Hematopoietic multipotent progenitor cell treated with erythropoietin and hydrocortisone succinate and interleukin-3 and kit ligand, for 8 days (in vitro differentiated cells): ENCODE measurements at places on chromosomes 7 and 10.

GRCh38 chr7:42024537-42024936 is 212.5 kb downstream of the GLI3 start:
- DNase-seq: no peak

GRCh38 chr7:47670729-47671128 is 88.8 kb upstream of the TNS3 start:
- DNase-seq: no peak

- no peak for DNase-seq
Observed at GRCh38 chr7:80533287-80533686, 21.4 kb upstream of the GNAT3 start.

GRCh38 chr7:25288556-25289307 is 60.4 kb upstream of the NPVF start:
- DNase-seq: no peak

GRCh38 chr7:128209229-128210035 is 31.6 kb upstream of the LEP start:
- peak; percentile 79 for DNase-seq

DNA sequence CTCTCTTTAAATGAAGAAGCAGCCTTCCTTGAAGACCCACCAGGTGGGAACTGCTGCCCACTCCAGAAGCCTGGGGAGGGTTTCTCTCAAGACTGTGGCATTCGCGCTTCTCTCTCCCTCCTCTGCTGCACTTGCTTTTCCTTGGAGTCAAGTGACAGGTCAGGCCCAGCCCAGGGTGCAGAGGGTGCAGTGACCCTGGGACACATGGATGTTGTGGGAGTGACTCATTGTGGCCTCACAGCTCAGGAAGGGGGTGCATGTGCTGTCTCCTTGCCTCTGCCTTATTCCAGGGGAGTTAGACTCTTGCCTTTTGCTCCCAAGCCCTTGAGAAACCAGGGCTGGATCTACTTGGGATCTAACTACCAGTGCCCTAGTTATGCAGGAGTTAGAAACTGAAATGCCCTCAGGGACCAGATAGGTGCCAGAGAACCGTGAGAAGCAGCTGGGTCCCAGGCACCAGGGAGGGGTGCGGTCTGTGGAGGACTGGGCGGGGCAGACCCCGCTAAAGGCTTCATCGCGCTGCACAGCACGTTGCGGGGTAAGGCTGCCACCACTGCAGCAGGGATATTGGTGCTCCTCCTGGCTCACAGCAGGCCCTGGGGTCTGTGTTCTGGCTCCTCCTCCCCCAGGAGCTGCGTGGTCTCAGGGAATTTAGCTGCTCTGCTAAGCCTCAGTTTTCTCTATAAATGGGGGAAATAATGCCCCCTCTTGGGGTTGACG is 11.4 kb downstream of the FAM241B start:
- no peak for DNase-seq

DNA sequence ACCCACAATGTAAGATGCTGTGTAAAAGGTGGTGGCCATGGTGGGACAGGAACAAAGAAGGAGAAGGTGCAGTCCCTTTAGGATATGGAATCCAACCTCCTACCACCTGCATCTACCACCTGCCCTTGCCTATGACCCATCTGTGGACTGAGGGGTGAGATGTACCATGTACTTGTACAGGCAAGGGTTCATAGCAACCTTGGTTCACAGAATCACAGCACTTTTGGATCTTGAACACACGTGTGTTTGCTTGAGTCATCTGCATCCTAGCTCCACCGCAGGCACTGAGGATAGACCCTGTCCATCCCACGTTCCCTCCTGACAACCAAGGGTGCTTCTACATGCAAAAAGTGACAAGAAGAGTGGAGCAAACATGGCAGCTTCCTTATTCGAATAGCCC is 162.3 kb downstream of the GFRA1 start:
- DNase-seq: no peak

GRCh38 chr7:40221836-40222235 is 87.0 kb downstream of the SUGCT start:
- no peak for DNase-seq

DNA sequence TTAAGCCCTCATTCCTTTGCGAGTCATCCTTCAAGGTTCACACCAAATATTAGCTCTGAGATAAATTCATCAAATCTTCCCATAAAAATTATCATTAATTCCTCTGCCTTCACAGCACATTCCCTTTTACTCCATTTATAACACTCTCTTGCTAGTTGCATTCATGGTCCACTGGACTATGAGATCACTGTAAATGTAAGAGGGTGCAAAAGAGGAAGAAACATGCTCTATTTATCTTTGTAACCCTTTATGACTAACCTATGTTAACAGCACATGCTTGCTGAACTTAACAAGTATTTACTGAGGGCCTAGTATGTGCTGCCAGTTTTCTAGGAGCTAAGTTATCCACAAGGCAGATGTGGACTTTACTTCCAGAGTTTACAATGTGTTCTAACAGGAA is 86.7 kb upstream of the TMEM168 start:
- DNase-seq: no peak
